ENCODE measurements at places on chromosomes 4 and X. TPM values are rescaled to one million over a fixed set of nuclear protein-coding genes. Genes with fewer than 3 reads are reported as not detected.

The UCP1 gene
- not detected for polyA plus RNA-seq

The MYOZ2 gene
- 0.77 TPM for polyA plus RNA-seq

The AKAP4 gene
- not detected for polyA plus RNA-seq

The CT45A2 gene
- not detected for polyA plus RNA-seq

The RAPGEF2 gene
- 6.9 TPM for polyA plus RNA-seq

The CLDN24 gene
- not detected for polyA plus RNA-seq

The XPNPEP2 gene
- 78.6 TPM for polyA plus RNA-seq

The GRID2 gene
- polyA plus RNA-seq = not detected

The ITM2A gene
- 28.8 TPM for polyA plus RNA-seq

The WAS gene
- 2.2 TPM for polyA plus RNA-seq

The SSX4 gene
- not detected for polyA plus RNA-seq

The GLRA3 gene
- polyA plus RNA-seq = 0.13 TPM

The NXF2 gene
- polyA plus RNA-seq = not detected

The COL4A6 gene
- polyA plus RNA-seq = 4.1 TPM

The AMOT gene
- 5.5 TPM for polyA plus RNA-seq

The BEX1 gene
- polyA plus RNA-seq = 32.8 TPM

The UBE2A gene
- 51.3 TPM for polyA plus RNA-seq

Measured in kidney (tissue), 22 donors.